ENCODE measurements at places on chromosomes 5 and 9. TPM values are rescaled to one million over a fixed set of nuclear protein-coding genes. Genes with fewer than 3 reads are reported as not detected.
A peak's percentile ranks its signal among the peaks of the same experiment; 100 is the strongest.

- no peak for DNase-seq
These were observed 224.2 kb downstream of the SYK start for GRCh38 chr9:91025856-91026255.

GRCh38 chr5:62568800-62569432 is 9.7 kb upstream of the LRRC70 start:
- no peak for DNase-seq

DNA sequence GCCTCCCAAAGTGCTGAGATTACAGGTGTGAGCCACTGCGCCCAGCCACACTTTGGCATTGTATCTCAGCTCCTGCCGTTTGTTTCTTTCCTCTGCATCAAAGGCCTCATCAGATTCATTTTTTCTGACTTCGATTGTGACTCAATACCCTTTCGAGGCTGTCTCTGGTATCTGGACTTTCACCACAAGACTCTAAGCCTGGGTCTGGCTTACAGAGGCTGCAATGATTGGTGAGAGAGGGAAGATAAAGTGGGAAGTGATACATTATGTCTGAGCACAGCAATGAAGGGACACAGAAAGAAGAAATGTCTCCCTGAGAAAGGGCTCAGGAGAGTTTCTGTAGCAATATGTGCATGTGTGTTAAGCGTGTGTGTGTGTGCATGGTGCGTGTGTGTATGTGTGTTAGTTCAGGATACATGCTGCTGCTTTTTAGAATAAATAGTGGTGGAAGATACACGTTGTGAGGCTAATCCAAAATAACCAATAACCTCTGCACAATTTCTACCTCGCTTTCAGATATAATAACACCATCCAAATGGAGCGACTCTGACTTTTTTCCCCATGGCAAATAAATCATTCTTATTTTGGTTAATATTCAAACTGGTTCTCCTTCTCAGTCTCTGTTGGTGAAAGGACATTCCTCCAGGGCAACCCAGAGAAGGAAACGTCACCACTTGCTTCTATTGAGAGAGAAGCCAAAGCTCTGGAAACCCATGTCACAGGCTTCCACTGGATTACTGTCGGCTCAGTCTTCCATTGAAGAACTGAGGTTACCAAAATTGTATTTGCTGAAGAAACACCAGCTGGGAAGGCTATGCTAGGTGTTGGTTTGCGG is 8.1 kb upstream of the DAB2 start:
- DNase-seq: no peak

GRCh38 chr9:133735931-133736330 is 2.2 kb downstream of the SARDH start:
- DNase-seq: no peak

- DNase-seq: peak; percentile 10
These were observed 155.5 kb upstream of the WWC1 start for GRCh38 chr5:168135897-168136296.

DNA sequence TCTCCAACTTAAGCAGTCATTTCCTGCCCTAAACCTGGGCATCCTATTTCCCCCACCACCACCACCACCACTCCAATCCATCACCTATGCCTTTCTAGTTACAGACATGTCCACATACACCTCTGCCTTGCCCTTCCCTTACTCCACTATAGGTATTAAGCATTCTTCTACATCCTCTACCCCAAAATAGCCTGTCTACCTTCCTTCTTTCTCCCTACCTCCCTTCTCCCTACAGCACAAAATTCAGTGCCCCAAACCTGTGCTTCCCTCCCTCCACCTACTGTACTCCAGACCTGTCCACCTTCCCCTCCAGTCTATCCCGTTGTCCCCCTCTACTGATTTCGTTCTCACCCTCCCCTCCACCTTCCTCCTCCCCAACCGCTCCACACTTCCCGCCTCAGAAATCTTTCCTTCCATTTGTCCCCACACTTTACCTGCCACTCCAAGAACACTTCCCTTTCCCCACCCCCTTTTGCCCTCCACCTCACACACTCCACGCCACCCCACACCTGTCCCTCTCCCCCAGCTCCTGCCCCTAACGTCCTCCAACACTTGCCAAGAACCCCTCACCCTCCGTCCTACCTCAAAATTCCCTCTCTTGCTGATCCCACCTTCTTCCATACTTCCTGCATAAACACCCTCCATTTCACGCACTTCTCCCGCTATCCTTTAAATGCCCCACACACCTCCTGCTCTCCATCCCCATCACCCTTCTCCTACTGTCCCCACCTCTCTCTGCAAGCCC is 1.6 kb downstream of the STRBP start:
- DNase-seq: no peak

DNA sequence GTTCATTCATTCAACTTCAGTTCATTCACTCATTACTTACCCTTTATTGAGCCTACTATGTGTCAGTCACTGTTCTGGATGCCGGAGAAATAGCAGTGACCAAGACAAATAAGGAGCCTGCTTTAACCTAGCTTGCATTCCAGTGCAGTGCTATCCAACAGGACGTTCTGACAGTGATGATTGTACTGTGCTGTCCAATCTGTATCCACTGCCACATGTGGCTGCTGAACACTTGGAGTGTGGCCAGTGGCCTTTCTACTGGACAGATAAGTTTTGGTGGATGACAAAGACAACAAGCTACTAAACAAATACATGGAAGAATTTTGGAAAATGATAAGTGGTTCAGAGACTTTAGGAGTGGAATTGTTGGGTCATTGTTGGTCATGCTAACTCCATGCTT is 33.6 kb downstream of the SUB1 start:
- no peak for DNase-seq

GRCh38 chr5:143226361-143226760 is 177.1 kb downstream of the NR3C1 start:
- DNase-seq: no peak

NPR3 gene
- 0.10 TPM for total RNA-seq

- DNase-seq: no peak
These were observed 216.8 kb upstream of the TBC1D2 start for GRCh38 chr9:98472216-98472615.

IL33 gene
- total RNA-seq: not detected

- DNase-seq: peak; percentile 90
These were observed 1.5 kb upstream of the SHC3 start for GRCh38 chr9:89179895-89180734.

NUTM2F gene
- total RNA-seq: not detected

DNA sequence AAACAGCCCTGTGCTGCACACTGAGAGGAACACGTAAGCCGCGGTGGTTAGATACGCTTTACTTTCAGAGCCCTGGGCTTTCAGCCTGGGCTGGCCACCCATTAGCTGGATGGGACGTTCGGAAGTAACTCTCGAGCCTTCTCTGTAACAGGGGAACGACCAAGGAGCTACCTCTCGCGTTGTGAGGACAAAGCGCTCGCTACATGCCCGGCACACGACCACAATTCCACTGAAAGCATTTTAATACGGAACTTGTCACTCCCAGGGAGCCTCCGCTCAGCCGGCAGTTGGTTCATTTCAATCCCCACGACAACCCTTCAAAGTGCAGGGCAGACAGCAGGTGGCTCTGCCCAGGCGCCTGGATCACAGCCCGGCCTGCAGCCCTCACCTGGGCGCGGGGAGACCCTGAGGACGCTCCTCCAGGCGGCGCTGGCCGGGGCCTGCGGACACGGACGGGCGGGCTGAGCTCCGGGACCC is 368 bp downstream of the SURF1 start:
- no peak for DNase-seq

DNA sequence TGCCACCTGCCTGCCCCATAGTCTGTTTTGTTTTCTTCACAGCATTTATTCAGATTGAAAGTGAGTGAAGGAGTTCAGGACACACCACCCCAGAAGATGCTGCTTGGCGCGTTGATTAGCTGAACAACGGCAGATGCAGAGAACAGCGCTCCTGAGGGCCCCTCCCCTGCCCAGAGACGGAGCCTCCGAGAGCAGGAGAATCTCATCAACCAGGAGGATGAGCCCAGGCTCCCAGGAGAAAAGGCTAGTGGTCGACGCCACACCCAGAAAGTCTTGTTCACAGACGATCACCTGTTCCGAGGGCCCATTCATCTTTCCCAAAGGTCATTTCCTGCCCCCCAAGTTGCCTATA is 180.4 kb upstream of the PPP1R26 start:
- no peak for DNase-seq

FYB1 gene
- 0.04 TPM for total RNA-seq

DNA sequence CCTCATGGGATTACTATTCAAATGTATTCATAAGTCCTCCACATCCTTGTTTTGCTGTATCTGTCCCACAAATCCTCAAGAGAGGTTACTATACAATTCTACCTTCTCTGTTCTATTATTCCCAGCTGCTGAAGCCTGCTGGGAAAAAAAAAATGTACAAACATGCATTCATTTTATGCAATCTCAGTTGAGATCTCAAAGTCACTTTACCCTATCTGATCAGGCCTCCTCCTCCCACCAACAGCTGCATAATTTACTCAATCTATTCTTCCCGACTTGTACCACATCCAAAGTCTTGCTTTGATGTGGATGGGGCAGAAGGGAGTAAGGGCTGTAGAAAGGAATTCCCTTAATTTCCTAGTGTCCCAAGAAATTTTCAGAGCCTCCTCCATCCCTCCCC is 28.6 kb downstream of the PSIP1 start:
- no peak for DNase-seq
